ENCODE measurements at places on chromosomes 3 and 15. TPM values are rescaled to one million over a fixed set of nuclear protein-coding genes. Genes with fewer than 3 reads are reported as not detected.

VWA5B2 gene
- 0.33 TPM for total RNA-seq

DUOXA1 gene
- total RNA-seq, result 6.8 TPM

MINAR1 gene
- total RNA-seq, result 0.50 TPM

TXNRD3 gene
- 18.0 TPM for total RNA-seq

GOLIM4 gene
- total RNA-seq, result 31.4 TPM

CCDC50 gene
- 112 TPM for total RNA-seq

CLRN1 gene
- total RNA-seq, result not detected

DNA sequence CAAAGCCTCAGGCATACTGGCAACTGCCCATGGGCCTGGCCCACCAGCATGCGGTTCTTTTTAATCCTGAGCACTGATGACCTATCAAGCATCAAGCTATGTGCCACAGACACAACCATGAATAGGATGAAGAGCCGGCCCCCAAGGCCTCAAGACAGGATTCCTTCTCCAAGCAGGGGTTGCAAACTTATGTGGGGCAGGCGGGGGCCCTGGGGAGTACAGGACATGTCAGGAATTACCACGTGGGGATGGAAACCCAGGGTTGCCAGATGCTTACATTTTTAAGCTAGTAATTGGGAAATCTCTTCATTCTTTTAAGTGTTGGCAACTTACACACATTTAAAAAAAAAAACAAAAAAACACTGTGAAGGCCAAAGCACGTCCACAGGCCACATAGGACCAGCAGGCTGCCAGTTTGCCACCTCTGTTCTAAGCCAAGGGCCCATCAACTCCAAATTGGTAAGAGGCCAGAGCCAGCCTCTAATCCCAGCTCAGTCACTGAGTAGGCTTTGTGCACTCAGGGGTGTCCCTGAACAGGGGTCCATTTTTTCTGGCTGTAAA, 32.8 kb downstream of the BDH1 start:
- DNase-seq, result no peak

GRCh38 chr15:73226093-73226814, 142.5 kb downstream of the HCN4 start:
- no peak for DNase-seq

DNA sequence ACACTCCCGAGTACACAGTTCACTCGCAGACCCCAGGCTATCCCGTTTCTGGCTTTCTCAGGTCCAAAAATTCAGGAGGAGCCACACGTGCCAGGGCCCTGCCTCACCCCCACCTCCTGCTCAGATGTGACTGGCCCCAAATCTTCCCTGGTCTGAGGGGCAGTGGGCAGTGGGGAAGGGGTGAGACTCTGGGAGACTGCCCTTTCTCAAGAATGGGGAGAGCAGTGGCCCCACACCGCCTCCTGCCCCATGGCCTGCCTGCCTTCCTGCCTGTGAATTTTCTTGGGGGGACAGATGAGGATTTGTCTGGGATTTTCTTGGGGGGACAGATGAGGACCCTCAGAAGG, 174.6 kb downstream of the MEGF11 start:
- DNase-seq, result no peak

GRCh38 chr3:139099968-139100817, 55.5 kb upstream of the PRR23C start:
- no peak for DNase-seq

- DNase-seq, result no peak
Measured at GRCh38 chr15:84987949-84988624, 6.4 kb downstream of the PDE8A start.

- peak; percentile 42 for DNase-seq
Measured at GRCh38 chr15:45156744-45157455, 27.1 kb downstream of the DUOX1 start.

- peak; percentile 67 for DNase-seq
Measured at GRCh38 chr15:69058830-69059556, 44.5 kb downstream of the NOX5 start.

GRCh38 chr3:197125636-197126035, 96.0 kb upstream of the MELTF start:
- DNase-seq, result peak; percentile 84

DNA sequence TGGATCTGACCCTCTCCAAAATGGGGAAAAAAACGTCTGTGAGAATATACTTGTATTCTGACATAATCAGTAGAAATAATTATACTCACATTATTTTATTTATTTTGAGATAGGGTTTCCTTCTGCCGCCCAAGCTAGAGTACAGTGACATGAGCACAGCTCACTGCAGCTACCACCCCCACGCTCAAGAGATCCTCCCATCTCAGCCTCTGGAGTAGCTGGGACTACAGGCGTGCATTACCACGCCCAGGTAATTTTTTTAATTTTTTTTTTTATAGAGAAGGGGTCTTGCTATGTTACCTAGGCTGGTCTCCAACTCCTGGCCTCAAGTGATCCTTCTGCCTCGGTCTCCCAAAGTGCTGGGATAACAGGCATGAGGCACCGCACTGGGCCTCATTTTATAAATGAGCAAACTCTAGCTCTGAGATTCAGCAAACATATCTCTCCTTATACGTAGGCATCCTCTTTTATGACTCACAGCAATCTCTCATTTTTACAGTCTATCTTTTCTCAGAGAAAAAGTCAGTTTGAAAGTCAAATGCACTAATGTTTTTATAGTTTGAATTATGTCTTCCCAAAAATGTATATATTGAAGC, 989 bp upstream of the VGLL3 start:
- DNase-seq, result peak; percentile 41

DNA sequence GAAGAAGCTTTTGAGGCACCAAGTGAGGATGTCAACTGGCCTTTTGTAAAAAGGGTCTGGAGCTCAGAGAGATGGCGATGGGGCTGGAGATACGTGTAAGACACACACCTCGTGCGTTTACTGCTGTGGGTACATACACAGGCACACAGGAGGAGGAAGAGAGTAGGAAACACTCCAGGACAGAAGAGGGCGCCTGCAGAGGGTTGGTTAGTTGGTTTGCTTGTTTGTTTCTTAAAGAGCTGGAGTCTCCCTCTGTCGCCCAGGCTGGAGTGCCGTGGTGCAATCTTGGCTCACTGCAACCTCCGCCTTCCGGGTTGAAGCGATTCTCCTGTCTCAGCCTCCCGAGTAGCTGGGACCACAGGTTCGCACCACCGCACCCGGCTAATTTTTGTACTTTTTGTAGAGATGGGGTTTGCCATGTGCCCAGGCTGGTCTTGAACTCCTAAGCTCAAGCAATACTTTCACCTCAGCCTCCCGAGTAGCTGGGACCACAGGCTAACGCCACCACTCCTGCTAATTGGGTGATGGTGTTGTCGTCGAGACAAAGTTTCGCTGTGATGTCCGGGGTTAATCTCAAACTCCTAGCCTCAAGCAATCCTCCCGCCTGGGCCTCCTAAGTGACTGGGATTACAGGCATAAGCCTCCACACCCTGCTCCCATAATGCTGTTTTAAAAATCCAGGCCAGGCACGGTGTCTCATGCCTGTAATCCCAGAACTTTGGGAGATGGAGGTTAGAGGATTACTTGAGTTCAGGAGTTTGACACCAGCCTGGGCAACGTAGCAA, 1.3 kb upstream of the PRR20G start:
- DNase-seq, result no peak

GRCh38 chr3:97432914-97433313, 331.6 kb upstream of the ARL6 start:
- no peak for DNase-seq

GRCh38 chr15:70632491-70633102, 130.8 kb downstream of the UACA start:
- peak; percentile 13 for DNase-seq

DNA sequence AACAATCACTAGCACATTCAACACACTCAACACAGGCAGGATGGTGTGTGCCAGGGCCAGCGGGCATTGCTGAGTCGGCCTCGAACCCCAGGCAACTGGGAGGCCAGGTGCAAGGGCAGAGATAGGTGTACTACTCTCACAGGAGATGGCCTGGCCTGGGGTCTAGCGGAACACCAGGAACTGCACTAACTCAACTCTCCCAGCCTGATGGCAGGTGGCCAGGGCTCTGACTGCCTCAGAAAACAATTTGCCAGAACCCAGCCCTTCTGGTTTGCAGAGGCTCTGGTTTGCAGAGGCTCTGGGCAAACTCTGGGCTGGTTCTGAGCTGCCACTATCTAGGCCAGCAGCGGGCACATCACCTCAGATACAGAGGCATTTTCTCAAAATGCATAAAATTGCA, 229.2 kb upstream of the CHRNA7 start:
- no peak for DNase-seq

DNA sequence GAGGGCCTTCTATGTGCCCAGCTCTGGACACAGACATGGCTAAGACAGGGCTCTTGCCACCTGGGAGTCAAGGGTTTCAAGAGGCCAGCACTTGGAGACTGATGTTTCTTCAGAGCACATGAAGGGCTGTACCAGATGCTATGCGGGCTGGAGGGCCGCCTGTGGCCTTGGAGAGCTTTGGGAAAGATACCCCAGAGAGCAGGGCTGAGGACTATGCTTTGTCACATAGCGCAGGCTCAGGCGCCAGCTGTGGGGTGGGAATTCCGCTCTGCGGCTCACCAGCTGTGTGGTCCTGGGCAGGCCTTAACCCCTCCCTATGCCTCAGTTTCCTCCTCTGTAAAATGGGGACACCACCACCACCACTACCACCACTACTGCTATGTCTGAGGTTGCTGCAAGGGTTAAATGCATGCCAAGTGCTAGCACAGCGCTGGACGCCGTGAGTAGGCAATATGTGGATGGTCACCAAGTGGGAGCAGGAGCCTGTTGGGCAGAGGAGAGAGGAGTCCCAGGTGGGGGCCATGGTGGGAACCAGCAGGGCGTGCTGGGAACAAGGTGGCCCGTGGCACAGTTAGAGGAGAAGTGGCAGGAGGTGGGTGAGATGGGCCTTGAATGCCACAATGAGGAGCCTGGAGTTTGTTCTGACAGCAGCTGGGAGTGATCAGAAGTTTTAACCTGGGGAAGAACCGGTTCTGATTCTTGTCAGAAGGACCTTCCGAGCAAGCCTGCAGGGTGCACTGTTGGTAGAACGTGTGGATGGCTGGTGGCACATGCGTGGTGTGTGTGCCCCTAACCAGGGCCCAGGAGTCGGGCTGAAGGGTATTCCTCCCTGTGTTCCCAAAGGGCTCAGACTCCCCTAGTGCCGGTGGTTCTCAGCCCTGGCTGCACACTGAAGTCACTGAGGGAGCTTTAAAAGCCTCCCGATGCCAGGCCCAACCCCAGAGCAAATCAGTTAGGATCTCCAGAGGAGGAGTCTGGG, 41.7 kb downstream of the FEM1B start:
- no peak for DNase-seq

- DNase-seq, result no peak
Measured at GRCh38 chr15:90610190-90610589, 80.5 kb downstream of the CRTC3 start.

GRCh38 chr15:49185473-49185872, 15.4 kb downstream of the GALK2 start:
- DNase-seq, result no peak

GRCh38 chr3:129304962-129305222, 26.2 kb downstream of the HMCES start:
- no peak for DNase-seq

Data from mammary epithelial cell (primary cell).